ENCODE measurements at places on chromosomes 4 and X.

DNA sequence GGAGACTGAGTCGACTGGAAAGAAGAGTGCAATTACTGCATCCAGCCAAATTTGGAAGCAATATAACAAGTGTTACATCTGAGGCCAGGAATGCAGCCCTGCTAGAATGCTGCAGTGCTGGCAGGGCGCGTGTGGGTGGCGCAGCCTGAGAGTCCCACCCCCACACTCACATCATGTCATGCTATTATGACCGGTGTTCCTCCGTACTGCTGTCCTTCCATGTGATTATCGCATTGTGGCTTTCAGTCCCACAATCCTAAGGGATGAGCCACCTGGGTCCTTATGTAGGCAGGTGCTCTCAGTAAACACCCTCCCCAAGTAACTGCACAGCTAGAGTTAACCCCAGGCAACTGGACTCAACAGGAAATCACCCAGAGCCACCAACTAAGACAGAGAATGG is 122.6 kb upstream of the CPEB2 start:
- DNase-seq = no peak

DNA sequence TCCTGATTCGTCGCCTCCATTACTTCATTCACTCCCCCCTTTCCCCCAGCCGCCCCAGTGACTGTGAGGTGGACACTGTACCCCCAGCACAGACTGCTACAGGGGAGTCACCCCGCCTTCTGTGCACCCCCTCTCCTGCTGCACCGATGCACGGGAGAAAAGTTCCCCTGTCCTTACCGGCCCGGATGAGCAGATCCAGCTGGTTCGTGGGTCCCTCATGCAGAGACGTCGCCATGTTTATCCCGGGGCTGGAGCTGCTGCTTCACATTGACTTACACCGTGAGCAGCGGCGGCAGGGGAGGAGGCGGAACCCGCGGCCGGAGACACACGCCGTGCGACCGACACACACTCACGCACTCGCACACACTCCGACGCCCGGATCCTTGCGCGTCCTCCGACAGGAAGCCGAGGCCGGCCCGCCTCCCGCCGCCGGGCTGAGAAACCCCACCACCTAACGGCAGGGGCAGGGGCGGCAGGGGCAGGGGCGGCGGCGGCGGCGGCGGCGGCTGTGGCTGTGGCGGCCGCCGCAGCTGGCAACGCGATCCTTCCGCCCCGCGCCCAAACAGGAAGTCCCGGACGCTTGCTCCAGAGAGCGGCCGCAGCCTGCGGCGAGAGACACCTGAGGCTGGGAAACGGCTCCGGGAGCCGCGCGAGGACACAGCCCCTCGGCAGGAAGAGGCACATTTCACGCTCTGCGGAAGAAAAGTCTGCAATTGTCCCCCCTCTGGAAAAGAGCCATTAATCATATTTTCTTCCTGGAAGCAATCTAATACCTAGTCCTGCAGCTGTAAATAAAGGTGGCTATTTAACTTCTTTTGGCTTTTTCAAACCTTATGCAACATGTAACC is 68.6 kb downstream of the NOCT start:
- peak; percentile 93 for DNase-seq

DNA sequence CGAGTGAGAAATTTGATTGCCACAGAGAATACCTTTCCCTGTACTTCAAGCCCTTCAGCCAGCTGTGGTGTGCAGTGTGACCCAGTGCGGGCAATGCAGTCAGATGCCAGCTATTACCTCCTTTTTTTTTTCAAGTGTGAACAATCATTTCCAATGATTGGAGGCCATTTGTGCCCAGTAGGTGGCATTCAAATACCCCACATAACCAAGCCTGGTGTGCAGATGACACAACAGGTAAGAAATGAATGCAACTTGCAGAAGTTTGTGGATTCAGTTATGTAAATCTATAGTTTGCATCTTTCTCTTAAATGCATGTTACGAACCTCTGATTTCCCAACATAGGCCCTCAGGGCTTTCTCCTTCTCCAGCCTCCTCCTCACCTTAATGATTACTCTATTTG is 98.0 kb downstream of the CLCN4 start:
- no peak for DNase-seq

GRCh38 chr4:41670982-41671381 is 77.5 kb downstream of the PHOX2B start:
- no peak for DNase-seq

DNA sequence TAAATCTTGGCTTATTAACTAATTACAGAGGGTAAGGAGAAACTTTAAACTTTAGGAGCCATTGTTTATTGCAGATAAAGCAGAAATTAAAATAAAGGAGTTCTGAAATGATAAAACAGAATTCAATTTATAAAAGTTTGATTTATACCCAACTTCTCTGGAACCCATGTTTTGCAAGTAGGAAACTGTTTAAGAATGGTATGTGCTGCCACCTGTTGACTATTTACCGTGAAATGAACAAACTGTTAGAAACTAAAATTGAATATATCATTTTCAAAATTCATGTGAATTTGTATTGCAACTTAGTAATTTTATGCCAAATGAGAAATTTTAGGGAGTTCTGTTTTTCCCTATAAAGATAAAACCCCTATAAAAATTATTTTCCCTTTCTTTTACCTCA is 11.0 kb upstream of the TBC1D8B start:
- peak; percentile 9 for DNase-seq

DNA sequence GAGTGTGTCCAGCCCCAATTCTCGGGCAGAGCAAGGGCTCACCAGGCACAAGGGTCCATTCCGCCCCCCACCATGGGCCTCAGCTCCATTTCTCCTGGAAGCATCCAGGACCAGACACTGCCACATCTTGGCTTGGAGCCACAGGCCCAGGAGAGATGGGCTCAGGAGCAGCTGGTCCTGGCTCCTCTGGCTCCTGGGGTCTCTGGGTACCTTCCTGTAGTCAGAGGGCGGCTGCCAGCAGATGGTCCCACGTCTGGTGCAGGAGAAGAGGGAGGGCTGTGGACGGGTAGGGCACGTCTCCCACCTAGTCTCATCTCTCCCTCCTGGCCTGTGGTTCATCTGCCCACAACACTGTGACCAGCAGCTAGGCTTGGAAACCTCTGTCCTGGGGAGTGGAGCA is 8.0 kb downstream of the ATP2B3 start:
- DNase-seq = no peak

- no peak for DNase-seq
Measured at GRCh38 chr4:97110506-97110905, 1032.8 kb downstream of the STPG2 start.

DNA sequence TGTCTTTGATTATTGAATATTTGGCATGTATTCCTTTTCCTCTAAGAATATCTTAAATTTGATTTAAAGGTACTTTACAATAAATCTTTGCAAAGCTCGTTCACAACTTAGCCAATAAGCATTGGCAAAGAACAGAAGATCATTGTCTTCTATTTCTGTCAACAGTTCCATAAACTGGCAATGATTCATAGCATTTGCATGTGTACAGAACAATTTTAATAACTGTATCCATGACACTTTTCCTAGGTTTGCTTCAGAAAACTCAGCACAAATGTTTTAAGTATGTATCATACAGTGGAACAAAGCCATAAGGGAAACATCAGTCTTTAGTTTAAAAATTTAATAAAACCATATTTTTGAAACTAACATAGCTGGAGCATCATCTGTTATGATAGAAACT is 462.7 kb upstream of the RPS6KA3 start:
- DNase-seq = no peak

DNA sequence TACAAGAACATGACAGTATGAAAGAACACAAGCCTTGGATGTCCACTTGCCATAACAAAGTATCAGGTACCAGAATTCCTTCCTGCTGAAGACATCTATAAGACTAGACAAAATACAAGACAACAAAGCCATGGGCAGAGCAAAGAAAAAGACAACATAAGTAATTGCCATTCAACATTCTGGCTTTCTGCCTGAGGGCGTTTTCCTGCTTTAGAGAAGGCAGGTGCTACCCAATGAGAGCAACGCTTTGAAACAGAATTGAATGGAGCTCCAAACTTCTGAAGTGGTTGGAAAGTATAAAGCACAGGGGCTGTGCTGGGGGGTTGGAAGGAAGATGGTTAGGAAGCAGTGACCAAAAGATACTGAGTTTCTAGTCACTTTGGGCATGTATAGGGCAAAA is 30.1 kb downstream of the PDE5A start:
- DNase-seq = no peak

GRCh38 chr4:109571494-109571893 is 11.4 kb downstream of the MCUB start:
- DNase-seq = no peak

- no peak for DNase-seq
Measured at GRCh38 chr4:184196730-184197385, 20.8 kb downstream of the ENPP6 start.

- DNase-seq = no peak
Measured at GRCh38 chr4:139525414-139525813, 30.6 kb downstream of the SETD7 start.
